ENCODE measurements at places on chromosomes 6 and 20. TPM values are rescaled to one million over a fixed set of nuclear protein-coding genes. Genes with fewer than 3 reads are reported as not detected.

GTSF1L gene
- not detected for total RNA-seq

GRCh38 chr6:152085451-152085921, 278.0 kb downstream of the ESR1 start:
- DNase-seq = peak; percentile 27

DNA sequence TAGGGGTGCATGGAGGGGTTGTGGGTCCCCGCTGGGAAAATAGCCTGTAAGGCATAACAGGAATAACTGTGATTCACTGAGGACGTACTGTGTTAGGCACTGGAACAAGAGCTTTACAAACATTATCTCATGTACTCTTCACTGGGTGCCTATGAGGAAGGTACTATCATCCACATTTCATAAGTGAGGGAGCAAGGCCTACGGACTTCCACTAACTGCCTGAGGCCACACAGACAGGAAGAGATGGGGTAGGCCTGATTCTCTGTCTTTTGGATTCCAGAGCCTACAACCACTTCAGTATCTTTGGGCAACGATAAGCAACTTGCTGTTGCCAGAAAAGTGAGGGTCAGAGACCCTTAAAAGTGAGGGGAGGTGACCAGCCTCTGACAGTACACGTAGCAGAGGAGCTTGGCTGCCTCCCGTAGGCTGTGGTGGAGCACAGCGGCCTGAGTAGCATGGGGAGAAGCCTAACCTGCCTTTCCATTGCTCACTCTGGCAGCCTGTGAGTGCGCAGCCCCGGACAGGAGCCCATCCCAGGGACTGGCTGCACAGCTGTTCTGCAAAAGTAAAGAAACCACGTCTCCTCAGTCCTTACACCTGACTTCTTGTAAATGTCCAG, 30.4 kb downstream of the PSMB1 start:
- DNase-seq = no peak

TP53TG5 gene
- total RNA-seq = not detected

GRCh38 chr20:46364670-46365486, 41.5 kb downstream of the ELMO2 start:
- DNase-seq = no peak

NOL4L gene
- total RNA-seq = 10.6 TPM

DNA sequence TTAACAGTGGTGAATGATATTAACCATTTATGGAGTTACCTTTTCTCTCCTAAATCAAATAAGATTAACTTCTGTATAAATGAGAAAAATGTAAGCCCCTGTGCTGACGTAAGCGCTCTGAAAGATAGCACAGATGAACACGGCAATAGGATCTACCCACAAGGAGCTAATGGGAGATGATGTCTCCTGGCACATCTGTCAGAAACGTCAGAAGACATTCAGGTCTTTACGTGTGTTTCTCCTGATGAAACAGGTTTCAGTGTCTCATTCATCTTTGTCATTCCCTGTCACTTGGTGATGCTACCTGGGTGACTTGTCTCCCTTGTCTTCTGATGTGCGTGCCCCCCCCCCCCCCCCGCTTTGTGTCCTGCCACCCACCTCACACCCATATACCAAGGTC, 189.7 kb downstream of the DTNBP1 start:
- no peak for DNase-seq

GRCh38 chr20:33251496-33251895, 15.7 kb downstream of the BPIFA1 start:
- DNase-seq = no peak

DNA sequence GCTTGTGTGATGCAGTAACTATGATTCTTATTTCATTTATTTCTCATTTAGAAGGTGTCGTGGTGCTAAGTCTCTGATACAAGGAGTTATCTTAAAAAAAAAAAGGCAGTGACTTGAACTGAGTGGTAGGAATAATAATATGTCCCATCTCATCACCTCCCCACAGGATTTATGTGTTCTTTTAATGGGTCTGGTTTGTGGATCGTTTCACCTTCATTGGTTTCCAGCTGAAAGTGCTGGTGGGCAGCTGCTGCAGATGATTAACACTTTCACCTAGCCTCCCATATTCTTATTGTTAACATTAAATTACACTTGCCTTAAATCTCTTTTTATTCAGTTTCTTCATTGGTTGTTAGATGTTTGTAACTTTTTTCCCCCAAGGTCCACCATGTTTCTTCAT, 68.8 kb downstream of the ANKRD6 start:
- no peak for DNase-seq

All from fibroblast of villous mesenchyme (primary cell).